ENCODE measurements at places on chromosomes 6 and 20.

GRCh38 chr20:21632031-21632734, 73.3 kb upstream of the PAX1 start:
- DNase-seq, result no peak

DNA sequence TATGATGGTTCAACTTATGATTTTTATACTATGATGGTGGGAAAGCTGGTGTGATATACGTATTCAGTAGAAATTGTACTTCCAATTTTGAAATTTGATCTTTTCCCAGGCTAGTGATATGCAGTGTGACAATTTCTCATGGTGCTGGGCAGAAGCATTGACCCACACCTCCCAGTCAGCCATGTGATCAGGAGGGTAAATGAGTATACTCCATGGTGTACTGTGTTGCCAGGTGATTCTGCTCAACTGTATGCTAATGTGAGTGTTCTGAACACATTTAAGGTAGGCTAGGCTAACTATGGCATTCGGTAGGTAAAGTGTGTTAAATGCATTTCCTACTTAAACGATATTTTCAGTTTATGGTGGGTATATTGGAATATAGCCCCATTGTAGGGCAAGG, 19.1 kb downstream of the PTPRA start:
- DNase-seq, result no peak

GRCh38 chr20:4067600-4068261, 52.4 kb upstream of the RNF24 start:
- DNase-seq, result no peak

GRCh38 chr6:40348591-40348990, 238.6 kb downstream of the LRFN2 start:
- no peak for DNase-seq

DNA sequence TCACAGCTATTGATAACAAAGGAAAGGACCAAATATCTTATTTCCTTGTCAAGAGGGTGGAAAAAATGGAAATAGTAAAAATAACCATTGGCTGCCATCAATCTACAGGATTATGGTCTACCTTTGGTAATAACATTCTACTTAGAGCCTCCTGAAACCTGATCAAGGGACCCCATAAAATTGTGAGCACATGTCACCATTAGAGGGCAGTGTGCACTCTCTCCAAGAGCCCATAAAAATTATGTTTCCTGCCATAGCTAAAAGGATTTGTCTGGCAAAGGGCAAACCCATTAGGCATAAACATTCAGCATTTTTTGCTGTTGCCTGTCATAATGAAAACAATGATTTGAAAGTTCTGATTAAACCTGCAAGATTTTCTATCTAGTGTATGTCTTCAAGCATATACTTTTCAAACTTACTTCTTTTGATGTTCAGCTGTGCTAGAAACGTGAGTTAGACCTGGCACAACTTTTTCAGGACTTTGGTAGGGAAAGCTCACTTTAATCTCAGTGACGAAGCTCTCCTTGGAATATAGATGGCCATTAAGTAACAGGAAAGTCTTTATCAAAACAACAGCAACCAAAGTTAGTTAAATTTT, 120.7 kb upstream of the ZFP64 start:
- DNase-seq, result peak; percentile 49

All from LoVo (cell line).